SJSA1 (cell line): ENCODE measurements at places on chromosomes 5 and 9. TPM values are rescaled to one million over a fixed set of nuclear protein-coding genes. Genes with fewer than 3 reads are reported as not detected.
A peak's percentile ranks its signal among the peaks of the same experiment; 100 is the strongest.

NR5A1 gene
- total RNA-seq: not detected in 2 replicates

SLC23A1 gene
- not detected in 2 replicates for total RNA-seq

TSSK1B gene
- total RNA-seq: 0.13 TPM in 1 of 2 replicates, not detected in the other

DNA sequence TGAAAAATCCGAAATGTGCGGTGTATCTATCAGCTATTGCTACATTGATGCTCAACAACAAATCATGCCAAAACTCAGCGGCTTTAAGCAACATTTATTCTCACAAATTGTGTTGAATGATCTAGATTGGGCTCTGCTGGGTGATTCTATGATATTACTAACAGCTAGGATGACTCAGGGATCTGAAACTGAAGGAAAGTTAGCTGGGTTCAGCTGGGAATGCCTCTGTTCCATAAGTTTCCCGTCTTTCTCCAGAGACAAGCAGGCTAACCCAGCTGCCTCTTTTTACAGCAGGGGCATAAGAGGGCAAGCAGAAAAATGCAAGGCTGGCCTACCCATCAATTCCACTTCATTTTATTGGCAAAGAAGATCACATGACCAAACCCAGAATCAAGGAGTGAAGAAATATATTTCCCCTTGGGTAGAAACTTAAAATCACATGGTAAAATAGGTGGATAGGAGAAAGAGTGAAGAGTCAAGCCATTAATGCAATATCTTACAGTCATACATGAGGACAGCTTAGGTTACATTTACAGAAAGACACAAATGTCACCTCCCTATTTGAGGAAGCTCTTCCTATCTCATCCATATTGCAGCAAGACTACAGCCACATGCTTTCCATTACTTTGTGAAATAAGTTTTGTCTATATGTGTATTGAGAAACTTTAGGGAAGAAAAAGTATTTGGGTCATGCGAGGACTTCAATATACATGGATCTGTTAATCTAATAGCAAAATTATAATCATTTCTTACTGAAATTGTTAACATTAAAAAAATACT lies 30.8 kb downstream of the IL7R start:
- no peak for DNase-seq

- DNase-seq: peak; percentile 61
These were observed 363.7 kb downstream of the CSNK1G3 start for GRCh38 chr5:123875561-123876275.

- no peak for DNase-seq
These were observed 39.0 kb upstream of the FAT2 start for GRCh38 chr5:151630088-151630487.

DNA sequence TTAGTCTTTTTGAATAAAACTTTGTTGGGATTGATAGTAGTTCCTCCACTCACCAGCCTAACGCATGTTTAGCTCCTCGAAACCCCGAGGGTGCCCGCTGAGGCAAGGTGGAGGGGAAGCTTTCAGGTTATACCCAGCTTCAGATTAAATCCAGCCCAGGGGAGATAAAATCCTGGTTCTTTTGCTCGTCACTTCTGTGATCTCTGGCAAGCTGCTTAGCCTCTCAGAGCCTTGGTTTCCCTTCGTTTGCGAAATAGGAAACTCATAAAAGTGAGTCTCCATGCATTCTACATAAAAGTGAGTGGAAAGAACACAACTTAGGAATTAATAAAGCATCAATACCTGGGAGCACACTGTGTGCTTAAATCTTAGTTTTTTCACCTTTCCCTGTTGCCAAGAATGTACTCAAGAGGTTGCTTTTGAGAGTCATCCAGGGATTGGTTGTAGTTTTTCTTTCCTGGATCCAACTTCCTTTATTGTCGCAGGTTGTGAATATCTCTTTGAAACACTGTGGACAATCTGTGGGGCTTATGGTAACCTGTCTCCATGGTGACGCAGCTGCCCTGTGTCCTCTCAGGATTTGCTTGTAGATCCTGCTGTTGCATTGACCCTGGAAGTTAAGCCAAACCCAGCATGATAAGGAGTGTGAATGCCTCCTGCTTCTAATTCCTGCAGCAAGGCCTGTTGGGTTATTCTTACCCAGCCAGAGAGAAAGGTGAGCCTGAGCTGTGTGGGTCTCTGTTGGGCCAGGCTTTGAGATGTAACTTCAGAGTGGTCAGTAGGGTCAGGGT lies 2.0 kb downstream of the GALNT12 start:
- no peak for DNase-seq

- no peak for DNase-seq
These were observed 30.6 kb upstream of the KLF4 start for GRCh38 chr9:107520186-107520585.

DNA sequence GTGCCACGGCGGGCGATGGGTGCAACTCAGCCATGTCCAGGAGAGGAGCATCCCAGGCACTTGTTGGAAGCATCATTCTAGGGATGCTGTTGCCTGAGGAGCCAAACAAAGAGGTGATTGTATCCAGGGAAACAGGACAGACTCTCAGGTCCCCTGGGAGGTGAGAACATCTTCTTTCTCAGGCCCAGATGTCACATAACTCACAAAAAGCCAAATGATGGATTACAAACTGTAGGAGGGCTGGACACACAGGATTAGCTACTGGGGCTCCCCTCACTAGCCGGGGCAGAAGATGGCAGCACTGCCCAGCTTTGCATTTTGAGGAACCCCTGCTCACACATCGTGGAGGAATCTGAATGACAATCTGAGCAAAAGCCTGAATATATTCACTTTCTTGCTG lies 64.7 kb upstream of the NFIL3 start:
- no peak for DNase-seq

GRCh38 chr5:120456006-120456405 lies 8.1 kb upstream of the PRR16 start:
- DNase-seq: no peak

MYO10 gene
- 38.8 and 54.3 TPM in 2 replicates for total RNA-seq

DNA sequence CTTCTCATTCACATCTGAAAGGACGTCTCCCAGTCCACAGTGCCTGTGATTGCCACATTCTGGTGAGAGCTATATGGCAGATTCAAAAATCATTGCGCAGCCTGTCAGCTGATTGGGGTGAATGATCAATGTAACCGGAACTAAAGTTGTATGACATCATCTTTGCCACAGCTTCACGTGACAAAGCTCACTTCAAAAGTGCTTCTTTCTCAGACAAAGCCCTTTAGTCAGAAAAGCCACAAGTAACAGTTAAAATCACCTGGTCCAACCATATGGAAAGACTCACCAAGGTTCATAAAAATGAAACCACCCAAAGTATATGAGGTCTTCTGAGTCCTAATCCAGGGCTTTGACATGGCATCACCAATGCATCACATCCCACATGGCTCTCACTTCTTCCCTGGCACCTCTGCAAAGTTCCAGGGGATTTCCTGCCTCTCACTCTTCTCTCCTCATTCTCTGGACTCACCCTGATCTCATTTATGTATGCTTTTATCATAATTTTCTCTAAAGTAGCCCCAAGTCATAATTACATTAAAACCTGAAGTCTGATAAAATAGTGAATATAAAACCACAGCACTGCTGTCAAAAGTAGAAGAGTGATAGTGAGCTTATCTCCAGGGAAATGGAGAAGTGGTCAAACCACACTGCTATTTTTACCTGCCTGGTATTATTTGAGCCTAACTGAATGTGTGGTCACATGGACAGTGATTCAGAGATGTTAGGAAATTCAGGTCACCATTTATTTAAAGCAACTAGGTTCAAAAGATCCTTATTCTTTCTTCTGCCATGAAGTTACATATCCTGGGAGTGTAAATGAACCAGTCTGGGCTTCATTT lies 193.1 kb upstream of the PTGER4 start:
- no peak for DNase-seq

SURF1 gene
- total RNA-seq: 44.5 and 45.0 TPM in 2 replicates

CCT5 gene
- 1,250 and 1,372 TPM in 2 replicates for total RNA-seq

DNA sequence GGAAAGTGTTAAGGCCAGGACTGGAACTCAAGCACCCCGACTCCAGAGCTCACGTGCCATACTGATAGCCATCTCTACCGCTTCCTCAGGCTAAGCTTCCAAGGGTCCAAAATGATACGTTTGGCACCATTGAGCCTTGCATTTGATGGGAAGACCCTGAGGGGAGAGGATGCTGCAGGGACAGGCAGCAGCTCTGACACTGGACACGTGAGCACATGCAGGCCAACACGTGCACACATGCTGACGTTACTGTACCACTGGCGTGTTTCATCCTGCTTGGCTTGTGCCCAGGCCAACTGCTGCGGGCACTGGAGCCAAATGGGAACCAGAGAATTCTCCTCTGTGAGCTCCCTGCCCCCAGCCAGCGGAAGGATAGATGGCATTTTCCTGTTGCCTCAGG lies 5.2 kb downstream of the FAT2 start:
- no peak for DNase-seq

FCN2 gene
- total RNA-seq: not detected in 2 replicates

DNA sequence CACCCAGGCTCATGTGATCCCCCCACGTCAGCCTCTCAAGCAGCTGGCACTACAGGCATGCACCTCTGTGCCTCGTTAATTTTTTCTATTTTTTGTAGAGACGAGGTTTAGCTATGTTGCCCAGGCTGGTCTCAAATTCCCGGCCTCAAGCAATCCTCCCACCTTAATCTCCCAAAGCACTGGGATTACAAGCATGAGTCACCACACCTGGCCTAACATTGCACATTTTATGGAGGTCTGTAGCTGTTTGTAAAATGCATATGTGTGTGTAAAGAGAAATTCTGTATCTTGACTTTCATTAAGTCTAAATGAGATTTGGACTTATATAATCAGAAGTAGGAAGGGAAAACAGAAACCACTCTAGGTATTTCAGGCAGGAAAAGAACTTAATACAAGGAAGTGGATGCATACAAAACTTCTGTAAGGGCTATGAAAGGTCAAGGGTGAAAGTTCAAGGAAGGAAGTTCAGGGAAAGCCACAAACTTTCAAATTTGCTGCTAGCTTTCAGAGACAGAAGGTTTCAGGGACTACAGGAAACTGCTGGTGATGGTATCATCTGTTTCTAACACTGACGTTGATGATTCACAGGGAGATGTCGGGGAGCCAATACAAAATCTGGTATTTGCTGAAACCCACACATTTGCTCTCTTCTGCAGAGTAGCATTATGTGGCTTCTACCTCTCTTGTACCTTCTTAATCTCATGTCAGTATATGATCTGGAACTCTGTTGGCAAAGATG lies 209.4 kb downstream of the PIK3R1 start:
- no peak for DNase-seq

SNCAIP gene
- total RNA-seq: 0.16 TPM in 1 of 2 replicates, not detected in the other

GFRA3 gene
- total RNA-seq: not detected in 2 replicates

TUSC1 gene
- total RNA-seq: not detected in 2 replicates

GRCh38 chr9:93116072-93116961 lies 17.7 kb downstream of the NINJ1 start:
- DNase-seq: no peak

PAIP1 gene
- total RNA-seq: 114 and 172 TPM in 2 replicates

TSPAN17 gene
- total RNA-seq: 50.9 and 52.5 TPM in 2 replicates

FOXD4L3 gene
- total RNA-seq: not detected in 2 replicates

DNA sequence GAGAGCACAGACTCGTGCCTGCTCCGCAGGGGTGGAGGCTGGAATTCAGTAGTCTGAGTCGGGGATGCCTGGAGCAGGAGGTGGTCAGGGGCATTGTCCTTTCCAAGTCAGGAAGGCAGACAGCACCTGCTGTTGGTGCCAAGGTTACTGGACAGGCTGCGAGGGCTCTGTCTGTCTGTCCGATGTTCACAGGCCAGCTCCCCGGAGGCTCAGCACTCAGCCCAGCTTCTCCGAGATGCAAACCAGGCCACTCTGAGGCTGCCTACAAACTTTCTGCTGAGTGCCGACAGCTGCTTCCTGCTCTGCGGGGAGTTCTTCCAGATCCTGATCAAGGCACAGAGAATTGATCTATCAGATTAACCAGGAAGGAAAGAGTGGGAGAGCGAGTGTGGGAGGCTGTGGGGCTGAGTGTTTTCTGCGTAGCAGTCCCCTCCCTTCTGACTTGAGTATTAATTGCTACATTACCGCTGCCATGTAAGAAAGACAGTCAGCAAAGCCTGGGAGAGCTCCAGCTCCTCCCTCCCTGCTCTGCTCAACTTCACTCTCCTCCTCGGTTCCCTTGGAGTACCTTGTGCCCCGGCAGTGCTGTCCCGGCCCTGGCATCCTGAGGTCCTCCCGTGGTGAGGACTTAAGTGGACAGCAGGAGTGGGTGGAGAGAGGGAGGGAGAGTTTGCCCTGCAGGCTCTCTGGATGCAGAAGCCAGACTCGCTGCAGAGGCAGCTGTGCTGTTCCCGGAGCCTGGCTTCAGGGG lies 36.0 kb downstream of the KCNMB1 start:
- no peak for DNase-seq

- DNase-seq: peak; percentile 25
These were observed 9.7 kb upstream of the CHD1 start for GRCh38 chr5:98938464-98938863.

ITGA2 gene
- total RNA-seq: 3.2 and 5.2 TPM in 2 replicates

DNA sequence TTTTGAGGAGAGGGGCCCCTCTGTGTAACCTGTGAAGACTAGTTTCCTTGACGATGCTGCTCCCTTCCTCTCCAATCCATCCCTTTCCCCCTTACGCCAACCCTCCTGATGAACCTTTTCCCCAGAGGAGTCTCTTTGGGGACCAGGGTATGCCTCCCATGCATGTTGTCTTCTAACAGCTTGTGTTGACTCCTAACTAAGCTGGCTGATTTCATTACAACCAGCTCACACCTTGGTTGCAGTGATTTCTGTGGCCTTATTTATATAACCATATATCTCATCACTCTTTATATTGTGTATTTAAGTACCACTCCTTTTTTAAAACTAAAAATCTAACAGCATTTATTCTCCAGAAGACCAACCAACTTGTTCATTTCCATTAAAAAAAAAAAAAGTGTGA lies 42.5 kb downstream of the SFXN1 start:
- DNase-seq: no peak

- no peak for DNase-seq
These were observed 280.3 kb downstream of the ARHGEF28 start for GRCh38 chr5:73906277-73906676.

GRCh38 chr5:35869685-35870277 lies 13.1 kb downstream of the IL7R start:
- no peak for DNase-seq

DNA sequence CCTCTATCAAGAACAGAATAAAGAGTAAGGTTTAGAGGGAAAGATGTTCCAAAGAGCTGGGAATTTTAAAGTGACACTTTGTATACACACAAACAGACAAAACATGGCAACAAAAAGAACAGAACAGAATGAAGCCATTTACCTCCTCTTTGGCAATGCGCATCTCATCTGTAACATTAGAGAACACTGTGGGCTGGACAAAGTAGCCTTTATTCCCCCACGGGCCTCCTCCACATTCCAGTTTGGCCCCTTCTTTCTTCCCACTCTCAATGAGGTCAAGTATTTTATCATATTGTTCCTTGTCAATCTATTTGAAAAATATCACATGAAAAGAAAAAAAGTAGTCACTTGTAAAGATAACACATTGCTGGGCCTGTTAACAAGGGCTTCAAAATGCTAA lies 41.0 kb downstream of the ALDH1A1 start:
- DNase-seq: no peak

CCDC152 gene
- total RNA-seq: not detected in 2 replicates

DNA sequence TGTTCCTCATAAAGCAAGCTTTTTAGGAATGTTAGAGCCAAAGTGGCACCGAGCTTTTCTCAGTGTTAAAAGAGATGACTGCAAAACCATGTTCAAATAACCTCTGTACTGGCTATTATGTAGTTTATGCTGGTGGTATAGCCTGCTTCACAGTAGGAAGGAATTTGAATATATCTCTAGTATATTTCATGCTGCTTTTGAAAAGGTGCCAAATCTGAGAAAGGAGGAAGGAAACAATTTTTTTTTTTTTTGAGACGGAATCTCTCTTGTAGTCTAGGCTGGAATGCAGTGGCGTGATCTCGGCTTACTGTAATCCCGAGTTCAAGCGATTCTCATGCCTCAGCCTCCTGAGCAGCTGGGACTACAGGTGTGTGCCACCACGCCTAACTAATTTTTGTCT lies 13.5 kb downstream of the CREBRF start:
- DNase-seq: no peak
